ENCODE measurements at places on chromosomes 12 and 14. TPM values are rescaled to one million over a fixed set of nuclear protein-coding genes. Genes with fewer than 3 reads are reported as not detected.
A peak's percentile ranks its signal among the peaks of the same experiment; 100 is the strongest.

DNA sequence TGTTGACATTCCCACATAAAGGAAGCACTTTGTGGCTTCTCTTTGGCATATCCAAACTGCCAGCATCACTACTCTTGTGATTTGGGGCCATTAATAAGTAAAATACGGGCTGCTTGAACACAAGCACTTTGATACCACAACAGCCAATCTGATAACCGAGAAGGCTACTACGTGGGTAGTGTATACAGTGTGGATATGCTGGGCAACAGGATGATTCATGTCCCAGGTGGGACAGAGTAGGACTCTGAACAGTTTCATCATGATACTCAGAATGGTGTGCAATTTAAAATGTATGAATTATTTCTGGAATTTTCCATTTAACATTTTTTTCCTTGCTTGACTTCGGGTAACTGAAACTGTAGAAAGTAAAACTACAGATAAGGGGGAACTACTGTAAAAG lies 225.0 kb upstream of the DDHD1 start:
- DNase-seq = no peak

DNA sequence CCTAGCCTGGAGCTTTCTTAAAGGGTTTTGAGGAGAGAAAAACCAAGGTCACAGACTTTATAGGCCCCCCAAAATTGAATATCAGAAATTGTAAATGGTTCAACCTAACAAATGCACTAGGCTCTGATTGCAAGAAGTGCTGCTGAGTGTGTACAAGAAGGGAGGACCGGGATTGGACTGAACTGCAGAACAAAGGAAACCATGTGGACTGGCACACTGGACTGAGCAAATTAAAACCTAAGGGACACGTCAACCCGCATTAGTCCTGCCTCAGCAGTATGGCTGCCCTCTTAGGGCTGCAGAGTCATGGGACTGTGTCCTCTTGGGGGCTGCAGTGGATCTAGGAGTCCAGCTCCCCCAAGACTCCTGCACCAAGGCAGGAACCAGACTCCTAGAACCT lies 842 bp upstream of the CISTR start:
- DNase-seq = no peak

- no peak for DNase-seq
Observed at GRCh38 chr14:88975926-88976325, 151.5 kb downstream of the TTC8 start.

DNA sequence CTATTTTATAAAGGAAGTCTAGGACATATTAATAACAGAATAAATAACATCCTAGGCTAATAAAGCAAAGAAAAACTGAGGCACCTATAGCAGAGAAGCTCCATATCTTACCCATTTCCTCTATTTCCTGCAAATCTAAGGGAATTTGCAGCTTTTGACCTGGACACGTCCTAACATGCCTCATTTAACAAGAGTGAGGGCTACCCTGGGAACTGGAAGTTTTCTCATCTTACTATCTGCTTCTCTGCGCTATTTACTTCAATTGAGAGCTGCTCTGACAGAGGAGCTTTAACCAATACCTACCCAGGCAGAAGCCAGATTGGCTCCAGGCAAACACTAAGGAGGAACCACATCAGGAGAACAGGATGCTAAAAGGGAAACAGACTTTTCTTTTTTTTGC lies 5.7 kb downstream of the YBX3 start:
- no peak for DNase-seq

DNA sequence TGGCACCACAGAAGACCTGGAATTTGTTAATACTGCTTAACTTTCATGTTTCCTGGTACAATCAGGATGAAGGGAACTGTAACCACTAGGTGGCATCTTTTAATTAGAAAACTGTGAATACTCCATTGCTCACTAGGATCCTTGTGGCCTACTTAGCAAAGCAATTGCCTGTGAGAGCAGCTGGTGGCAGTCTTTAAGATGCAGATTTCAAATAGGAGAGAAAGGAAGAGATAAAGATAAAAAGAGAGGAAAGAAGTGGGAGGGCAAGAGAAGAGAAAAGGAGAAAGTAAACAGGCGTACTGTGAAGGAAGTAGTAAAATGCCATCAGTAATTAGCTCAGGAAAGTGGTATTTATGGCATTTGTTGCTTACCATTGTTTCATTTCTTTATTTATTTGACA lies 114.5 kb downstream of the RAD51B start:
- DNase-seq = peak; percentile 73

DNA sequence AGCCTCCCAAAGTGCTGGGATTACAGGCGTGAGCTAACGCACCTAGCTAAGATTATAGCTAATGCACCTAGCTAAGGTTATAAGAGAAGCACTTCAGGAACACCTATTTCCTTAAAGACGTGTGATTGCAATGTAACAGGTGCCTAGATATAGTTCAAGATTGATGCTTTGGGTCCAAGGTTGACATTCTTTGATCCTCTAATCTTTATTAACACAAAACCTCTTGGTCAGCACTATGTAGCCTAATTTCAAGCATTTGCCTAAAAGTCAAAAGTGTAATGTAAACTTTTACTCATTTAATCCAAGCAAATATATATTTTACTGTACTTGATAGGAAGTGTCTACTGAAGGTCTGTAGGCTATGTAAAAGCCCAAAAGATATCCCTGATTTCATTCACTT lies 36.5 kb downstream of the SCFD1 start:
- no peak for DNase-seq

GRCh38 chr12:108745641-108746040 lies 14.3 kb upstream of the CORO1C start:
- DNase-seq = no peak

DNA sequence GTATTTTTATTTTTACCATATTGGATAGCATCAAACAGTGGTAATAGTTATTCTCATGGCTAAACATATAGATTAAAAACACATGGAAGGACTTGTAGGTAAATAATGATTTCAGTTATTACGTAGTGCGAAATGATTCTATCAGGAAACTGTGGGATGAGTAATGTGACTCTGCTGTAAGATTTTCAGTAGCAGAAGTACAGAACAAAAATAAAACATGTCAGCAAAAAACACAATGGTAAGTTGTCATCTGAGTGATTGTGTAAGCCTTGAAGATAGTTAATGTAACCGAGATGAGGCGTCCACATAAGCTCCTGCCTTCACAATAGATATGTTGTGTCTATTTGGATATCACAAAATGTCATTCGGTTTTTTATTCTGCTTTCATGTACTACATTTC lies 99.8 kb downstream of the BORCS5 start:
- no peak for DNase-seq

DNA sequence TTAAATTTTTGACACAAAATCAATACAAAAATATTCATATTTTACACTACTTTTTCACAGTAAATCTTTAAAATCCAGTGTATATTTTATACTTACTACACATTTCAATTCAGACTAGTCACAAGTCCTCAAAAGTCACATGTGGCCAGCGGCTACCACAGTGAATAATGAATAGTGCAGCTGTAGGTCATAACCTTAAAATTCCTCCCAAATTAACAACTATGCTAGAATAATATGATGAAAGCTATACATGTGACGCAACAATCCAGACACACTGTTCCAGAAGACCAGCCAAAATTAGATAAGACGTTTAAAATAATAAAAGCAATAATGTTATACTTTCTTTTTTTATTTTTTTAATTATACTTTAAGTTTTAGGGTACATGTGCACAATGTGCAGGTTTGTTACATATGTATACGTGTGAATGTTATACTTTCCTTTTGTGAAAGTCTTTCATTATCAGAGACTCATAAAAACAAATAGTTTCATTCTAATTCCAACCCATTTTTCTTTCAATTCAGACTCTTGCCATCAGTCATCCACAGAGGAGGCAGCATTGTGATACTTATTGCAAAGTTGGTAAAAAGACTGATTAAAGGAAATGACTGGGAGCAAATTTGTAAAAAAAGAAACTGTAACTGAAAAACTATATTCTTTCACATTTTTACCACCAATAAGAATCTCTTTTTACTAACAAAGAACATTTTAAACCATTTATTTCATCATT lies 67.0 kb downstream of the C2CD5 start:
- no peak for DNase-seq

DNA sequence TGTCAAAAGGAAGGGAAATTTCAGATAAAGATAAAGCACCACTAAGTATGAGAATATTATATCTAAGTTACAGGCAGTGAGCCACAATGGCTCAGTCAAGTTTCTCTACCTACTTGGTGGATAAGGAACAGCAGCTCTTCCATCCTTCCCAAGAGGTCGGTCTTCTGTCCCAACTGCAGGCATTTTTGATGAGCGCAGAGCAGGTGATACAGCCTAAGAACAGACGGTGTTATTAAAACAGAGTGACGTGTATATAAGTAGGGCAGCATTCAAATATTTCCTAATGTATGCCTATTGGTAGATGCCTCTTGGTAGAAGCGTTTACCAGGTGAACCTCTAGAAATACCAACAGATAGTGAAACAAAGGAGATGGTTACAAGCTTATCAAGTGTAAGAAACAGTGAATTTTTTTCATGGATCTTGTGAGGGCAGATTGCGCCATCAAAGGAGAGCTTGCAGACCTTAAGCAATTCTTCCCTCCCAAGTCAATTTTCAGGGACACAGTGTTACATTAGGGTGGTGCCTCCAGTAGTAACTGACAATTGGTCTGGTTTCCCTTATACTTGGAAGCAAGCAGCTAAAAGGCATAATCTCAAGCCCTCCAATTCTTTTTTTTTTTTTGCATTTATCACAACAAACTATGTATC lies 274.5 kb downstream of the MED13L start:
- DNase-seq = no peak

DNA sequence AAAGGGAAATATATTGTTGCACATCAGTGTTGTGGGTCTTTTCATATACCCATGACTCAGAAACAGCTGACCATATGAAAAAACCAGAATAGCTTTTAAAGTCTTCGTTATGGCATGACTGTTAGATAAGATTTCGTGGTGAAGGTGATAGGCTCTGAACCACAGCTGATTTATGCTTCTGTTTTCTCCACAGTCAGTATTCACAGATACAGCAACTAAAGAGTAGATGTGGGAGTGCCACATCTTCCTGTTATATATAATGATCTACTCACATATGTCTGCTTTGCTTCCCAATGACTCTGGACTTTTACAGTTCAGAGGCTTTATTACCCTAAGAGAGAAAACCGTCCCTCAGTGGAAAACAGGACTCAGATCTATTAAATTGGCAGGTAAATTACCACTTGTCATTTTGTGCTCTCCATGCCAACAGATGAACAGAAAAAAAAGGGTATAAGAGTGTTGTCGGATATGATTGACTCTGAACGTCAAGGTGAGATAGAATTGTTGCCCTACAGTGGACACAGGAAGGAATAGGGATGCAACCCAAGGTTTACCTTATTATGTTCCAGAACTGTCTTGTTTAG lies 1037.1 kb downstream of the GALC start:
- no peak for DNase-seq

GRCh38 chr12:3726456-3726855 lies 26.5 kb downstream of the CRACR2A start:
- DNase-seq = no peak

- no peak for DNase-seq
Observed at GRCh38 chr12:63821781-63822251, 22.7 kb upstream of the SRGAP1 start.

- peak; percentile 26 for DNase-seq
Observed at GRCh38 chr14:29926701-29927375, 809 bp downstream of the PRKD1 start.

GRCh38 chr12:86710109-86710508 lies 453.9 kb upstream of the MGAT4C start:
- DNase-seq = no peak

GRCh38 chr12:53007343-53007742 lies 1.1 kb downstream of the EIF4B start:
- no peak for DNase-seq

DNA sequence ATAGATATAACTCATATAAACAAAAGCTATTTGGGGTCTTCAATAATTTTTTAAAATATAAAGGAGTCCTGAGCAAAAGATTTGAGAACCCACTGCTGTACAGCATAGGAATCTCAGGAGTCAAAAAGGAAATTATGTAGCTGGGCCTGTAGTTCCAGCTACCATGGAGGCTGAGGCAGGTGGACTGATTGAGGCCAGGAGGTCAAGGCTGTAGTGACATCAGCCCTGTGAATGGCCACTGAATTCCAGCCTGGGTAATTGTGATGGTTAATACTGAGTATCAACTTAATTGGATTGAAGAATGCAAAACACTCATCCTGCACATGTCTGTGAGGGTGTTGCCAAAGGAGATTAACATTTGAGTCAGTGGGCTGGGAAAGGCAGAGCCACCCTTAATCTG lies 10.5 kb downstream of the CERS5 start:
- no peak for DNase-seq

DNA sequence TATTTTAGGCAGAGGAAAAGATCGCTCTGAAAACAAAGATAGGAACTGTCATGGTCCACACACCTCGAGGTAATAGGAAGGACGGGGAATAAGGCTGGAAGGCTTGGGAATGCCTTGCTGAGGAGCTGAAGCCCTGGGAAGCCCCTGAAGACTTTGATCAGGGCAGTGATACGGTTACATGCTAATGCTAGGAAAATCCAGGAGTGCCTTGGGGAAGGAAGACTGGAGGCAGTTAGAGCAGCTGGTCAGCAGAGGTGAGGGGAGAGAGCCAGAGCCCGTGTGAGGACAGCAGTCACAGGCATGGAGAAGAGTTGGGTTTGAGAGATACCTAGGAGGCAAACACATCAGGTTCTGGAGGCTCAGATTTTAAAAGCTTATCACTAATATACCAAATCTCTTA lies 8.6 kb upstream of the YY1 start:
- no peak for DNase-seq

- DNase-seq = peak; percentile 25
Observed at GRCh38 chr12:97960741-97961608, 498.4 kb downstream of the RMST start.

DNA sequence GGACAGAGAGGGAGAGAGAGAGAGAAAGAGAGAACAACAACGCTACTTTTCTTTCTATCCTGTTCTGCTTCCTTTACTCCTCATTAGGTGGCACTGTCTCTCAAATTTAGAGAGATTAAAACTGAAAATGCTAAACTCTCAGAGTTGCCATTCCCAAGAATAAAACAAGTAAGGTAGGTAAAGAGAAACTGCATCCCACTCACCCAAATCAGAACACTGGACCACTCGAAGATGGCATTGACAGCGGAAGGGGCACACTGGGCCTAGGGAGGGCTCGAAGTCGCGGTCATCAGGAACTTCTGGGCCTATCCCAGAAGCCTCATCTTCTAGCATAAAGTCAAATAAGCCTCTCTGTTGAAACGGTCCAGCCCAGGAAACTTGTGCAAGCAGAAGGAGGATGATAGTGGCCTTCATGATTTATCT lies 4.5 kb downstream of the DCN start:
- peak; percentile 13 for DNase-seq

The MCRS1 gene
- total RNA-seq = 57.6 TPM

The VPS29 gene
- total RNA-seq = 87.8 TPM

The LAG3 gene
- total RNA-seq = not detected

The SPTB gene
- total RNA-seq = 0.10 TPM

The DLGAP5 gene
- total RNA-seq = 55.2 TPM

The MYF5 gene
- not detected for total RNA-seq

The TEX52 gene
- total RNA-seq = not detected

The ETFBKMT gene
- 1.0 TPM for total RNA-seq

The ANG gene
- 14.7 TPM for total RNA-seq

The CMTM5 gene
- total RNA-seq = not detected

The SERPINA9 gene
- not detected for total RNA-seq

The ACSM4 gene
- total RNA-seq = not detected

The KRT6C gene
- not detected for total RNA-seq

The RGS6 gene
- 0.02 TPM for total RNA-seq

Measured in NCI-H460 (cell line).